Neural progenitor cell (in vitro differentiated cells): ENCODE measurements at places on chromosomes 4 and X. TPM values are rescaled to one million over a fixed set of nuclear protein-coding genes. Genes with fewer than 3 reads are reported as not detected.

DNA sequence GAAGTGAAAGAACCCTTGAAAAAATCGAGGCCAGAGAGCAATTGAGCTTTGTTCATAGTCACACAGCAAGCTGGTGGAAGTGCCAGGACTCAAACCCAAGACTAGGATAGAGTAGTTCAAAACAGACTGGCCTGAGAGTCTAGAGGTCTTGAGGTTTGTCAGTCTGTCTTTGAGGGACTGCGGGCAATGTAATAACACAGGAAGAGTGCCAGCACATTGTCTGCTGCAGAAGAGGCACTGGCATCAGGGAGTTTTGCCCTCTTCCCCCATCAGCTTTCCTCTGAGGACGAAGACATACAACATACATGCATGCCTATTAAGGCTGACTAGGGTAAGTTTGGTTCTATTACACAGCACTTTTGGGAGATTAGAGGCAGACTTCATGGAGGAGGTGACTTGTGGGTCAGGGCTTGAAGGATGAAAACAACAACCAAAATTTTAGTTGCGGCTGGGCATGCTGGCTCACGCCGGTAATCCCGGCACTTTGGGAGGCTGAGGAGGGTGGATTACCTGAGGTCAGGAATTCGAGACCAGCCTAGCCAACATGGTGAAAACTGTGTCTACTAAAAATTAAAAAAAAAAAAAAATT lies 64.1 kb upstream of the LAS1L start:
- no peak for DNase-seq

DNA sequence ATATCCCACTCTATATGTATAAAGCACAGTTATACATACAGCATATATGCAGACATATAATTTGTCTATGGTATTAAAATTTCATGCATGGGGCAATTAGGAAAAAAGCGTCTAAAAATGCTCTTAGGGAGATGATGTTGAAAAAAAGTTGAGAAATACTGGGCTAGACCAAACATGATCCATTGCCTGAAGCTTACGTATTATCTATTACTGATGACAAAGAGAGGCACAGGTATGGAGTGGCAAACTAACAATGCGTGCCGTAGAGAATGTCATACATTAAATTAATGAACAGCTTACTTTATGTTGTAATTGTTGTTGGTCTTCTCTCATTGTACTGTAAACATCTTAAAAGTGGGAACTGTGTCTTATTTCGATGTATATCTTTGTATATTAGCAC lies 13.9 kb downstream of the RHOH start:
- DNase-seq = no peak

DNA sequence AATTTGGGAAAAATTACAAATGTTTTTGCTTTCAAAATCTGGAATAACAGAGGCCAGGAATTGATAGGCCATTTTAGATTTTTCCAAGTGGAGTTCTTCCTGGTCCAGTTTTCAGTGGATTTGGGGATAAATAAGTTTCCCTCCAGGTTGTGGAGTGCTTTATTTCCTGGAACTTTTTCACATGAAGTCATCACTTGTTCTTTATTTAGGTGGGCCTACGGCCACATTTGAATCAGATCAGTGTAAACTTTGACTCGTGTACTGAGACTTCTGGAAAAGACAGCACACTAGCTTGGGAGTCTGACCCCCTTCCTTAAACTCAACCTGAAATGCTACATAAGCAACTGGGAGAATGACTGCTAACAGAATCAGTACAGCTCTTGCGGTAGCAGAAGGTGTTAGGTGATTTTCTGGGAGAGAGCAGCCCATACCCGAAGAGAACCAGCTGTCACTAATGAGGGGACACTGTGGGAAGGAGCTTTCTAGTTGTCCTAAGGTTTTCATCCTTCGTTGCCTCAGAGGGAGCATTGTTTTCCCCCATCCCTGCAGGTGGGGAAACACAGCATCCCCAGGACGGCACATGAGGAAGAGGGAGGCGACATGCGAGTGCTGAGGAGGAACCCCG lies 235.2 kb upstream of the FAT1 start:
- DNase-seq = no peak

- no peak for DNase-seq
Observed at GRCh38 chr4:118112117-118113046, 78.1 kb downstream of the NDST3 start.

- DNase-seq = no peak
Observed at GRCh38 chr4:150794706-150795105, 212.8 kb downstream of the MAB21L2 start.

- peak; percentile 64 for DNase-seq
Observed at GRCh38 chr4:71229477-71230270, 109.1 kb upstream of the SLC4A4 start.

- DNase-seq = peak; percentile 39
Observed at GRCh38 chrX:123959281-123960063, 2.0 kb upstream of the STAG2 start.

The ARHGEF38 gene
- 0.28 and 0.37 TPM in 2 replicates for total RNA-seq

The SLC9B1 gene
- not detected in 2 replicates for total RNA-seq

The GPR101 gene
- not detected in 2 replicates for total RNA-seq

GRCh38 chr4:84803116-84803515 lies 163.4 kb downstream of the WDFY3 start:
- DNase-seq = no peak

DNA sequence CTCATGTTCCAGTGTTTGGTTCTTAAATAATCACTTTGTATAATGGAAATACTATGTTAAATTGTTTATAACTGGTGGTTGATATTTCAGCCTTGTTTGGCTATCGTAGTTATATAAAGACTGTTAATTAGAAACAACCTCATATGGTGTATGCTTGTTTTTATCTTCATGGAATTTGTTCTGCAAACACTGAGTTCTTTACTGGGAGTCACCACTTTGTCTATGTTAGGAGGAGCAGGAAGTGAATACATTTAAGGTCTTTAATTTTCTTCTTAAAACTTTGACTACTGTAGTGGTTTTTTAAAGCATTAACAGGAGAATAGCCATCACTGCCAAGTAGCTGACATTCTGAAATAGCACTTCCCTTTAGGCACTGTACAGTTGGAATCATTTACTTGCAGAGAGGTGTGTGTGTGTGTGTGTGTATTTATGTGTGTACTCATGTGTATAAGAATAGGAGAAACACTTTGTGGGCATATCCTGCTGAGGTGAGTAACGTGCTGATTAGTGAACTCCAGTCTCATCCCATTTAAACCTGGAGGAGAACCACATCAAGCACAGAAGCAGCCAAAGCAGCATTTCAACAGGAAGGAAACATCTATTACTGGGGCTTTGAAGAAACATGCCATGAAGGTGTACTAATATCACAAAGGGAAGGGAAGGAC lies 37.8 kb downstream of the TET2 start:
- no peak for DNase-seq

DNA sequence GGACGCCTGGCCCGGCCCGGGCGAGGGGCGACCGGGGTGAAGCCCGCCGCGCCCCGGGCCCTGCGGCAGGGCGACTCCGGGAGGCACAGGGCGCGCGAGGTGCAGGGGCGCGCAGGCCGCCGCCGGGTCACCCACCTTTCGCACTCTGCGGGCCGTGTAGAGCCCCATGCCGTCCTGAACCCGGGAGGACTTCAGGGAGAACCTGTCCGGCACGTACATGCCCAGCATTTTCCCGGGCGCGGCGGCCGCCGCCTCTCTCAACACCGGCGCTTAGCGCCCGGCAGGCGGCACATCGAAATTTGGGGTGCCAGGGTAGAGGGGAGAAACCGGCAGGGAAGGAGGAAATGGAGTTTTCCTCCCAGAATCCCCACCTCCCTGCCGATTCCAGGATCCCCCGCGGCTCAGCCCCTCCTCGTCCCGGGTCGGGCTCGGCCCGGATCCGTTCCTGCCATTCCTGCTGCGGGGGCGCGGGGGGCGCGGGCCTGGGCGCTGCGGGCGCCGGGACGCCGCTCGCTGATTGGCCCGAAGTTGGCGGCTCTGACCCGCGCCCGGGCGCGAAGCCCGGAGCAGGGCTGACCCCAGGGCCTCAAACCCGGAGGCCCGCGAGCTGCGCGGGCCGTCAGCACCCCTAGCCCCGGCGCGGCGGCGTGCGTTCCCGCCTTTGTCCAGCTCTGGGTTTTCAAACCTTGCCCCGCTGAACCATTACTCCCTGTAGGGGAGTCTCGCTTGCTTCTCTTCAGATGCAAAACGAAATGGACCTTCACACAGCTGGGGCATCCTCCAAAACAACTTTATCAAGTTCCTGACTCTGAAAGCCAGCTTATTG lies at the start of gene PRDM5:
PRDM5 (minus strand) TSS at position 346 of the 826 bp plus-strand sequence; CDS start at position 228, 118 bp downstream.
- DNase-seq = peak; percentile 82

The FGD1 gene
- 8.8 and 16.4 TPM in 2 replicates for total RNA-seq

GRCh38 chrX:19863212-19863856 lies 24.1 kb downstream of the SH3KBP1 start:
- no peak for DNase-seq

The PDZD4 gene
- total RNA-seq = 1.9 and 5.2 TPM in 2 replicates

DNA sequence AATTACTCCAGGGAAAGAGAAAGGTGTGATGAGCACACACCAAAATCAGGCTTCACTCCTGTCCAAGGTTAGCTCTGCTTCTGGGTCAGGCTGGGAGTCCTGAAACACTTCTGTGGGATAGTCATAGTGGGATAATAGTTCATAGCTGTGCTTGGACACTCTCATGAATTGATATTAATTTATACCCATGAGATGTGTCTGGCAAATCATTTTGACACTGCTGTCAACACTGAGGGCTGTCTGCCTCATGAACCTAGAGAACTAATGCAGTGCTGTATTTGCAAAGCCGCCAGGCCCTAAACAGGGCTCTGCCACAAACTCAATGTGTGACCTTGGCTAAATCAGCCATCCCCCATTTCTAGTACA lies 24.5 kb upstream of the PGRMC1 start:
- no peak for DNase-seq

DNA sequence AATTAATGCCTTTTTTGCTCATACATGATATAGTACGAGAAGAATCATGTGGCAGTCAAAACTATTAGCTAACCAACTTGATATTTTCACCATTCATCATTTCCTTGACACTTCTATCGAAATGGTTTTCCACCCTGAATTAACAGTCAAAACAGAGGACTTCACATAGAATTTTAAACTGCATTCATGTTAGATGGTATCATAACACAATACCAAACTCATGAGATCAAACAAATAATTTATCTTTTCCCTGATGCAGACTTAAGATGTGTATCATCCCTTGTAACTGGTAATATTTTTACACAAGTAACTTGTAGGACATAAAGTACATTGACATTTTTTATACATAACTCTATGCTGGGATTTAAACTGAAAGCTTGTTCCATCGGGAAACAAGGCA lies 18.2 kb upstream of the ANTXR2 start:
- no peak for DNase-seq

The PNPLA4 gene
- total RNA-seq = 17.4 and 40.0 TPM in 2 replicates

DNA sequence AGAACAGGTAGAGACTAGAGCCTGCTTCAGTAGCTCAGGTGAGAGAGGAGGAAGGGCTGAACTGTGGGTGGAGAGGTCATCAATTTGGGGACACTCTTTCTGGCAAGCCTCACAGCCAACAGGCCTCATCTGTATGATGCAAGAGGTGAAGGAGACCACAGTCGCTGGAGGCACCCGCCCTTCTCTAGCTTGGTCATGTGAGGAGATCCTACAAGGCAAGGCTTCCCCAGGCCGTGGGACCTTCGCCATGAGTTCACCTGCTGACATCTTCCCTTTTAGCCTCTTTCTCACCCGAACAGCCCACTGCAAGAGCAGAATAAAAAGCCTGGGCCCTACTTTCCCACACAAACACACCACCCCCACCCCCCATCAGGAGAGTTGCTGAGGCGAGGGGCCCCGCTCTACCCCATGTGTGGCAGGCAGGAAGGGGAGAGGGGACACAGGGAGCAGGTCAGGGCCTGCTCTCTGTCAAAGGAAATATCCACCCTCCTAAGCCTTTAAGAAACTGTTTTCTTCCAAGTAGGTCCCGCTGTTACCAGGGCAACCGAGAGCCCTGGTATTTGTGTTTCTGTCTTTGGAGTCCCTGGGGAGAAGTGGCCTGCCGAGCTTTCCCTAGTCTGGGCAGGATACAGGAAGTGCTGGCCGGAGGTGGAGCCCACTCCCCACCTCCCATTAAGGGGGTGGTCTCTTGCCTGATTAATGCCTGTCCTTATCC lies 8.1 kb downstream of the RTL5 start:
- DNase-seq = peak; percentile 82

DNA sequence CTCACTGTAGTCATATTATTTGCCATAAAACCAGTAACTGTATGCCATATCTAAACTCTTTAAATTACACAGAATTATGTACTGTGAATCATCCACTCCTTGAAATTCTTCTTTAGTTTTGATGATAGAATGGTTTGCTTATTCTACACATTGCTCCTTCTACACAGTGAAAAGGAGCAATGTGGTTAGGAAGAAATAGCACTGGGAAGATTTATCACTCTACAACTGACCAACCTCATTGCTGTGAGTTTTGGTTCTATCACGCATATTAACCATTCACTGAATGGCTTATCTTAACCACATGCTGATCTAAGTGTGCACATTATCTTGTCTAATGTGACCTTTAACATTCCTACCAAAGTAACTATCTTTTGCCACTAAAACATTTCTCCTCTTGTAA lies 415.7 kb upstream of the NDST4 start:
- DNase-seq = no peak

The STPG2 gene
- total RNA-seq = 0.06 and 0.99 TPM in 2 replicates

The EVC2 gene
- total RNA-seq = 6.1 and 8.0 TPM in 2 replicates

DNA sequence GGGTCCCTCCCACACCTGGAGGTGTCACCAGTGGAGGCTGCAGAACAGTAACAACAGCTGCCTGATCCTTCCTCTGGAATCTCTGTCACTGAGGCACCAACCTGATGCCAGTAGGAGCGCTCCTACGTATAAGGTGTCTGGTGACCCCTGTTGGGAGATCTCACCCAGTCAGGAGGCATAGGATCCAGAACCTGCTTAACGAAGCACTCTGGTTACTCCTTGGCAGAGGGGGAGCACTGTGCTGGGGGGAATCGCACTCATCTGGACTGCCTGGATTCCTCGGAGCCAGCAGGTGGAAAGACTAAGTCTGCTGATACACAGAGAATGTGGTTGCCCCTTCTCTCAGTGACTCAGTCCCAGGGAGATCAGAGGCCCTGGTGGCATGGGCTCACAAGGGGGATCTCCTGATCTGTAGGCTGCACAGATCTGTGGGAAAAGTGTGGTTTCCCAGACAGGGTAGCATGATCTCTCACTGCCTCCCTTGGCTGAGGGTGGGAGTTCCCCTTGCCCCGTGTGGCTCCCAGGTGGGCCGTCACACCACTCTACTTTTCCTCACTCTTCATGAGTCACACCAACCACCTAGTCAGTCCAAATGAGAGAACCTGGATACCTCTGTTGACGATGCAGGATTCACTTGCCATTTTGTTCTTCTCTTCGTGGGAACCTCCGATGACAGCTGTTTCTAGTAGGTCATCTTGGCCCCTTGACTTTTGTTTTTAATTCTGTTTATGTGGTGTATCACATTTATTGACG lies 305.9 kb downstream of the IDS start:
- no peak for DNase-seq

GRCh38 chrX:154061801-154062200 lies 35.7 kb downstream of the MECP2 start:
- no peak for DNase-seq

DNA sequence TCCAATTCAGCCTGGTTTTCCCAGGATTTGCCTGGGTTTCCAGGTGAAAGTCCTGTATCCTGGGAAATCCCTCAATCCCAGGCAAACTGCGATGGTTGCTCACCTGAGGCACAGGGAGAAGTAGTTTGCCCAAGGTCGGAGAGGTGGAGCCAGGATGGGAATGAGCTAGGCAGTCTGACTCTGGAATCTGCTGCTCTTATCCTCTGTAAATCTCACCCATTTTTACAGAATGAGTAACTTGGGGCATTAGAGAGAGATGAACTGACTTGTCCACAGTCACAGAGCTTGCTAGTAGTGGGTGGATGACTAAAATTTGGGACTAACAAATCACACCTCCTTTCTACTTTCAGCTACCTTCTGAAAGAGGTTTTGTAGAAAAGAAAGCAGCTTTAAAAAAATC lies 9.8 kb upstream of the ARX start:
- DNase-seq = no peak

GRCh38 chr4:8267077-8267476 lies 2.5 kb upstream of the HTRA3 start:
- DNase-seq = peak; percentile 71
